ENCODE measurements at places on chromosomes 12 and 14.

DNA sequence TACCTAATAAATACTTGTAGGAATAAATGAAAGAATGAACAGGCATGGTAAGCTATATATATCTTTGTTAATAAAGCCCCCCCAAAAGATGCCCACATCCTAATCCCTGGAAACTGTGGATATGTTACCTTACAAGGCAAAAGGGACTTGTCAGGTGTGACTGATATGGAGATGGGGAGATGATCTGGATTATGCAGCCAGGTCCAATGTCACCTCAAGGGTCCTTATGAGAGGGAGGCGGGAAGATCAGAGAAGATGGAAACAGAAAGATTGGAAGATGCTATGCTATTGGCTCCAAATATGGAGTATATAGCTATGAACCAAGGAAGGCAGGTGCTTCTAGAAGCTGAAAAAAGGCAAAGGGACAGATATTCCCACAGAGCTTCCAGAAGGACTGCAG, 3.4 kb downstream of the RBM19 start:
- no peak for DNase-seq

DNA sequence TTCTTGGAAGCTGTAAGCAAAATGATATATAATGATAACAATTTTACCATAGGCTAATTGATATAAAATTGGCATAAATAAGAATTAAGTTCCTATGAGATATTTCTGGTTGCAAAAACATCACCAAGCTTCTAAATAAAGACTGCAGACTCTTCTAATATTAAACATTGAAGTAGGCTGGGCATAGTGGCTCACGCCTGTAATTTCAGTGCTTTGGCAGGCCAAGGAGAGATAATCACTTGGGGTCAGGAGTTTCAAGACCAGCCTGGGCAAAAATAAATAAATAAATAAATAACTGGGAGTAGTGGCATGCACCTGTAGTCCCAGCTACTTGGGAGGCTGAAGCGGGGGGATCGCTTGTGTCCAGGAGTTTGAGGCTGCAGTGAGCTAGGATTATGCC, 71.8 kb downstream of the NPAS3 start:
- no peak for DNase-seq

- DNase-seq, result no peak
Measured at GRCh38 chr14:93163564-93163963, 21.1 kb downstream of the MOAP1 start.

GRCh38 chr12:80064951-80065350, 34.4 kb upstream of the OTOGL start:
- DNase-seq, result no peak

- no peak for DNase-seq
Measured at GRCh38 chr14:78104655-78105054, 65.5 kb upstream of the NRXN3 start.

GRCh38 chr14:106651016-106651415, 1124.6 kb downstream of the TMEM121 start:
- DNase-seq, result no peak

GRCh38 chr12:57943438-57944080, 2.2 kb downstream of the ATP23 start:
- DNase-seq, result no peak

GRCh38 chr12:47686645-47687240, 19.1 kb downstream of the RPAP3 start:
- DNase-seq, result peak; percentile 73

- DNase-seq, result no peak
Measured at GRCh38 chr12:23767834-23768233, 181.6 kb downstream of the SOX5 start.

- DNase-seq, result no peak
Measured at GRCh38 chr12:47218191-47218654, 138.5 kb upstream of the AMIGO2 start.

DNA sequence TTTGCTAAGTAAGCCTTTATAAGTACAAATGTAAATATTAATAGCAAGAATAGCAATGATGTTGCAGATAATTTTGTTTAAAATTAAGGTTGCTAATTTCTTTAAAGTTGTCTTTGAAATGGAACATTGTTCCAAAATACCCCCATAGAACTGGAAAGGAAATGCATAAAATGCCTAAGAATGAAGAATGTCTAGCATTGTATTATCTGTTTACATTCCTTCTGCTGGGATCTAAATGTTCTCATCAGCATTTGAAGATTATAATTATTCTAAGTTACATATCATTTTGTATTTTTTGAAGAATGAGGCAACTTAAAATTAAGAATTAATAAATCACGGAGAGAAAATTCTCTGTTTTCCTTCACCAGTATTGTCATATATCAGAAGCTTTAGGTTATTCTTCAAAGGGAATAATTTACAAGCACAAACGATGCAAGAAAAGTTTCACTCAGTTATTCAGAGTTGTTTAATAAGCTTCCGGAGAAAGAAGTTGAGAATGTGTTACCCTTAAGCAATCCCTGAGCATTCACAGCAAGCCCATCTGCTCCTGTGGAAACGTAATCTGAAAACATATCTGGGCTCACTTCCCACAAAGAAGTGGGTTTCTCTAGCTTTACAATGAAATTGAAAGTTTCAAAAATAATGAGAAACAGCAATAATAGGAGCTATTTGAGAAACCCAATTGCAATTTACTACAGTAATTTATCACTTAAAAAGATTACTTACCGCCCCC, 21.3 kb downstream of the SLC6A15 start:
- DNase-seq, result no peak

DNA sequence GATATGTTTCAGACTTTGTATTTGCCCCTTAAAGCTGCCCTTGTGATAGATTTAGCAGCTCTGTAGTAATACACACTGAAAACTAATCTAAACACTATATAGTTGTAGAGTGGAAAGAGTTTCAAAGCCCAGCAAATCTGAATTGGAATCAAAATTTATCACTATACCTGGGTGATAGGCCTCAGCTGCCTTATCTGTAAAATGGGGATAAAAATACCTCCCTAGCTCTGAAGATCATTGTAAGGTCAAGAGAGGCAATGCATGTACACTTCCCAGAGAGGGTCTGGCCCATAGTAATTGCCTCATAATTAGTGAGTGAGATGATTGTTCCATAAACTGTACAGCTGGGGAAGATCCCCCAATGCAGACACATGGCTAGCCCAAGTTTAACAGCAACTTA, 103.6 kb downstream of the IGF1 start:
- no peak for DNase-seq

- no peak for DNase-seq
Measured at GRCh38 chr12:89475203-89475990, 49.2 kb downstream of the GALNT4 start.

DNA sequence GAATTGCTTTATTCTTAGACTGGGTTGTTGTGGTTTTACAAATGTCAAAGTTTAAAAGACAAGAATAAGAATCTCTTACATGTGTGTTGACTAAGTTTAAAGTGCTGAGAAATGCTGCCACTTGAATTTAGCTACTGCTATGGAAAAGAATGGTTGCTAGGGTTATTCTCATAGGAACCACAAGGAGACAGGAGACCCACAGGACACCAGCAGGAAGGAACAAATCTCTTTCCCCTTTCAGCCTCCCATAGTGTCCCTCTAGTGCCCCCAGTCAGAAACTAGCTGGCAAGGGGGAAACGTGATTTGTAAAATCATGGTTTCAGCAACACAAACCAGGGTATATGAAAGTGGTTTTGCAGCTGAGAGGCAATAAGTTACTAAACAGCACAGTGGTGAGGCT, 102.7 kb downstream of the ST8SIA1 start:
- no peak for DNase-seq

- no peak for DNase-seq
Measured at GRCh38 chr14:30985796-30986195, 39.7 kb upstream of the AP4S1 start.

Measured in Ammon's horn (tissue), 1 donor.